ENCODE measurements at places on chromosomes 3 and 15.

DNA sequence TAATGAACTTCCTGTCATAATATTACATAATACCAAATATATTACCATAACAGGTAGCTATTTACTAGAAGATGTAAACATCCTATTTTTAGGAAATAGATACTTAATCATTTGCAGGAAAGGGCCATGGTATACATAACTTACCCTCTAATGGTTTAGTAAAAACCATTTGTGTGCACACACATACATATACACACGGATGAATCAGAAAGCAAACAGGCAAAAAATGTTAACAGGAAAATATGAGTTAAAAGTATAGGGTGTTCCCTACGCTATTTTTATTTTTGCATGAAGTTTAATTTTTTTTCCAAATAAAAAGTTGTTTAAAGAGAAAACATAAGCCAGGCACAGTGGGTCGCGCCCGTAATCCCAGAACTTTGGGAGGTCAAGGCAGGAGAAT is 34.6 kb downstream of the FAM174B start:
- DNase-seq: no peak

DNA sequence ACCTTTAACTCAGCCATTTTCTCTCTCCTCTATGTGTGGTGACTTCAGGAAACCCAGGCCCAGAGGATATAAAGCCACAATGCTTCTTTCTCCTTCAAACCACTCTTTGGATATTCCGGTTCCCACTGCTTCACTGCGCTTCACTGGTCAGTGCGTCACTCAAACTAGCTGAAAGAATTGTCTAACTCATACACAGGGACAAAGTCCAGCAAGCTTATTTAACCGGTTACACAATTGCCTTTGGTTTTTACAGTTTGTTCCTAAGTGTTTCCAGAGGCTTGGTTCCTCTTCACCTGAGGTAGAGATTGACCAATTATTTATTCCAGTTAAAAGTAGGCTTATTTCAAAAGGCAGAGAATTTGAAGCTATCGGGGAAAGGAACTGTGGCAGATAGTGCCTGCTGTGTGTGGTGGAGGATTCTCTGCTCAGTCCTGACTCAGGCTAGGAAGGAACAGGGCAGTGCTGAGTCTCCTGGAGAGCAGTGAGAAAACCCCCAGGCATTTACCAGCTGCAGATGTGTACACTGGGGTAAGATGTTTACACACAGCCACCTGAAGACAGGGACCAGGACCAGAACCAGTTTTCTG is at the start of gene HGD:
HGD (minus strand) TSS at position 145 of the 587 bp plus-strand sequence; CDS start at position 17, 128 bp downstream.
- DNase-seq: no peak

- DNase-seq: no peak
These were observed 217.3 kb downstream of the SUCLG2 start for GRCh38 chr3:67437090-67437489.

DNA sequence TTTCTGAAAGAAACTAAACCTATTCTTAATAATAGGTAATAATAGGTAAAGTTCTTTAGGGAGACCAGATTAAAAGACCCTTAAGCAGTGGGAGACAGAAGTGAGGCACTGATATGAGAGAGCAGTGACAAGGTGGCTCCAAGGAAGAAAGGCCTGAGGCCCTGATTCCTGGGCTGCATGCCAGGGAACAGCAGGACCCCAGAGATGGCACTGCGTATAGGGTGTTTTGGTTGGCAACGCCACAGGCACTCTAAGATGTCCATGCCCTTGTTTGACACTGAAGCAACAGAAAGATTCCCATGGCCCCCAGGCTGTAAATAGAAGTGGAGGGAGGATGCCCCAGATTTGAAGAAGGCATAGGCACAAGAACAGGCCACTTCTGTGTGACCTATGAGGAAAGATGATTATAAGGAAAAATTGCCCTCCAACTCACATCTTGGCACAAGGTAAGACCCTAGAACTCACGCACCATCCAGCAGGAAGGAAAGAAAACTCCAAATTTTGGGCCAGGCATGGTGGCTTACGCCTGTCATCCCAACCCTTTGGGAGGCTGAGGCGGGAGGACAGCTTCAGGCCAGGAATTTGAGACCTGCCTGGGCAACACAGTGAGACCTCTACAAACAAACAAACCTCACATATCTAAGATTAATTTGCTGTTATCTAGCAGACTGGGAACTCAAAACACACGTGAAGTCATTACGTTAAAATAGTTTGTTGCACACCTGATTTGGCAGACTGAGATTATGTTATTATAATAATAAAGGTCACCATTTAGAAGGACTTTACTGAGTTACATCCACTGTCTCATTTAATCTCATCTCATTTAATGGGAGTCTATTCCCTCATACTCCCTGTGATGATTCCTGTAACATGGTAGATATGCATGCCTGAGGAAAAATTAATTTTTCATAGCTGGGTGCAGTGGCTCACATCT is 10.5 kb upstream of the BLM start:
- DNase-seq: no peak

DNA sequence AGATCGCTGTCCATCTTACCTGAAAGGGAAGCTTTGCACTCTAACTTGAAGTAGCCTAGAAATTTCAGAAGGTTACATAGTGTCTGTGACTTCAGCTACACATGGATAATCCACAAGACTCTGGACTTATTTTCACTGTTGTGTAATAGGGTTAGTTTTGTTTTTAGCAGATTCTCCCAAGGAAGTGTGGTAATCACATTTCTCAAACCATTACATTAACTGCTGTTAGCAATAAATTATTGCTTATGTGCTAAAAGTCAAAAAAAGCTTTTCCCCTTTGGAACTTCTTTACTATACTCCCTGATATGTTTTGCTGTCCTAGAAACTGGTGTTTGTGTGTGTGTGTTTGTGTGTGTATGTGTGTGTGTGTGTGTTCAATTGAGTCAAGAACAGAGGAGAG is 351.8 kb upstream of the TPRG1 start:
- no peak for DNase-seq

- DNase-seq: peak; percentile 83
These were observed 63.9 kb downstream of the IQSEC1 start for GRCh38 chr3:13009132-13009945.

DNA sequence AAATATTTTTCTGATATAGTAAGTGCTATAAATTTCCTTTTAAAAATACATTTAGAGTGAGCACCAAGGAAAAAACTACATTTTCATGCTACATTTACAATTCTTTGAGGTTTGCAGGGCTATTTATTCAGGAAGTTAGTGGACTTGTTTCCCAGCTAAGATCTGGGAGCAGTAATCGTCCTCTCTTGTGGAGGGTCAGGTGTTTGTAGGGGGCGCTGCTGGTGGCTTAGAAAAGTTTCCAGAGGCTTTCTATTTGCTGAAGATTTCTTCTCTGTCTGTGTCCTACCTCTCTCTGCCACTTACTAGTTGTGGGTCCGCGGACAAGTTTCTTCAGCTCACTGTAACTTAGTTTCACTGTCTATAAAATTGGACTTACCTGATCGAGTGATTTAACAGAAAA is 163.9 kb downstream of the PEX5L start:
- no peak for DNase-seq

DNA sequence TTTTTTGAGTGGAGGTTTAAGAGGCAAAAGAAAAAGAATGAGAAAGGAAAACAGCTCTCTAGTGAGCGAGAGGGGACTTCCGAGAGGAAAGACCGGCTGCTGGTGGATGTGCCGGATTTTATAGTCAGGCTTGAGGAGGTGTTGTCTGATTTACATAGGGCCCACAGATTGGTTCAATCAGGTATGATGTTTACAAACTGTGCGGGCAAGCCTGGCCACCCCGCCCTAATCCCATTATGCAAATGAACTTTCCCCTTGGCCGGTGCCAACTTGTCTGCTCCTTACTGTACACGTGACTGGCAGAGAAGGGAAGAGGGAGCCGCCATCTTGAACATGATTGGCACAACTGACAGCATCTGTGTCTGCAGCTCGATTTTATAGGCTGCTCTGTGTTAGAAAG is 44.7 kb downstream of the FAM43A start:
- DNase-seq: no peak

DNA sequence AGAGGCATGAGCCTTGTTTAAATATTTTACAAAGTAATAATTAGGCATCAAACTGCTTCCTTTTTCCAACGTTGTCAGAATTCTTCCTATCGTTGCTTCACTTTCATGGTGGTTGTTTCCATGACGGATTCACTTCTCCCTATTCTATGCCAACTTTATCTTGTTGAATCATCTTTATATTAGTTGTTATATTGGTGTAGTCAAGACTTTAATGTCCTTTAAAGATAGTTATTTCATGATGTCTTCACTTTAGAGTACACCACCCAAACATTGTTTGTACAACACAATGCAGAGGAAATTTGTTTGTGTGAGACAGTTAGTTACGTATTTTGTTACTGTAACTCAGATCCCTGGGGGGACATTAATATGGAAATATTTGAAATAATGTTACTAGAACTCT is 61.9 kb downstream of the CRYBG3 start:
- DNase-seq: no peak

- no peak for DNase-seq
These were observed 117.2 kb downstream of the TJP1 start for GRCh38 chr15:29704950-29705597.

GRCh38 chr3:177236704-177237103 is 39.4 kb upstream of the TBL1XR1 start:
- peak; percentile 21 for DNase-seq

DNA sequence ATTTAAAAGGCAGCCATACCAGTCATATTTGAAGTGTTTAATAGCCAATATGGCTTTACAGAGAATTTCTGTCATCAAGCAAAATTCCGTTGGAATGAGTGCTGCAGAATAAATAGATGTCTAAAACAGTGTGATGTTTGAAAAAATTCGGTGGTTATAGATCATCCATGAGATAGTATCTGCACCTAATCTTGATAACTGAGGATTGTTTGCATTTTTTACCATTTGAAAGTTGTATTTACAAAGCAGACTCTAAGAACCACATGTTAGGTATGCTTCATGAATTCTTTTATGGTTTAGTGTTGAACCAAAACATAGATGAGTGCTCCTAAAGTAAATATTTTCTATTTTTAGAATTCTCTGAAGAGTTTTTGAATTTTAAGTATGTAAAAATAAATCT is 476.1 kb downstream of the NAALADL2 start:
- no peak for DNase-seq

DNA sequence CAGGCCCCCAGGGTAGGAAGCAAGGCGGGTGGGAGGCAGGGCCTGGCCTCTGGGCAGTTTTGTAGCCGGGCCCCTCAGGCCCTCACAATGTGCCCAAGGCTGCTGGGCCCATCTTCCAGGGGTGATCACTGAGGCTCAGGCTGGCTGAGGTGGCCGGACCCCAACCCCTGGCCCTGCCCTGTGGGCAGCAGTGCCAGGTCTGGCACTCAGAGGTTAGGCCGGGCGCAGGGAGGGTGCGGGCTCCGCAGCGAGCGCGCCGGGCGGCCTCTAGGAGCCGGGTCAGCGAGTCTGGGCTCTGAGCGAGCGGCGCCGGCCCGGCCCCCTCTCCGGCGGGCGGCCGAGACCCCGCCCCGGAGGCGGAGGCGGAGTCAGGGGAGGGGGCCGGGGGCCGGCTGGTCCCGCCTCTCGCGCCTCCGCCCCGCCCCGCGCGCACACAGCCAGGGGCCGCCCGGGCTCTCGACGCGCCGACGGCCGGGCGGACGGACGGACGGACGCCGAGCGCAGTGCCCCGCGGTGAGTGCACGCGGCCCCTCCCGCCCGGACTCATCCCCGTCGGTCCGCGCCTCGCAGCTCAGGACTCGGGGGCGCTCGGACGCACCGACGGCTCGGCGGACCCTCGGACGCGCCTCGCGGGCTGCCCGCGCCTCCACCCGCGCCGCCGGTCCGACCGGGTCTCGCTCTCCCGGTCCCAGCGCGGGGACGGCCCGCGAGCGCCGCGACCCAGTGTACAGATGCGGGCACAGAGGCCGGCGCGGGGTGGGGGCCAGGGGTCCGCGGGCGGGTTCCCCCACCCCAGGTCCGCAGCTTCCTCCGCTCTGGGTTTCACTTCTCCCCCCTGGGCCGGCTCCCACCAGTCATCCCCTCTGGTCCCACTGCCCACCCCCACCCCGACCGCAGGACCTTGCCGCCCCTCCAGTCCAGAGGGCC is at the start of gene FBLN2:
FBLN2 (plus strand) TSS at position 430 of the 927 bp plus-strand sequence. CDS start 21,231 bp downstream, outside the sequence.
- DNase-seq: no peak

DNA sequence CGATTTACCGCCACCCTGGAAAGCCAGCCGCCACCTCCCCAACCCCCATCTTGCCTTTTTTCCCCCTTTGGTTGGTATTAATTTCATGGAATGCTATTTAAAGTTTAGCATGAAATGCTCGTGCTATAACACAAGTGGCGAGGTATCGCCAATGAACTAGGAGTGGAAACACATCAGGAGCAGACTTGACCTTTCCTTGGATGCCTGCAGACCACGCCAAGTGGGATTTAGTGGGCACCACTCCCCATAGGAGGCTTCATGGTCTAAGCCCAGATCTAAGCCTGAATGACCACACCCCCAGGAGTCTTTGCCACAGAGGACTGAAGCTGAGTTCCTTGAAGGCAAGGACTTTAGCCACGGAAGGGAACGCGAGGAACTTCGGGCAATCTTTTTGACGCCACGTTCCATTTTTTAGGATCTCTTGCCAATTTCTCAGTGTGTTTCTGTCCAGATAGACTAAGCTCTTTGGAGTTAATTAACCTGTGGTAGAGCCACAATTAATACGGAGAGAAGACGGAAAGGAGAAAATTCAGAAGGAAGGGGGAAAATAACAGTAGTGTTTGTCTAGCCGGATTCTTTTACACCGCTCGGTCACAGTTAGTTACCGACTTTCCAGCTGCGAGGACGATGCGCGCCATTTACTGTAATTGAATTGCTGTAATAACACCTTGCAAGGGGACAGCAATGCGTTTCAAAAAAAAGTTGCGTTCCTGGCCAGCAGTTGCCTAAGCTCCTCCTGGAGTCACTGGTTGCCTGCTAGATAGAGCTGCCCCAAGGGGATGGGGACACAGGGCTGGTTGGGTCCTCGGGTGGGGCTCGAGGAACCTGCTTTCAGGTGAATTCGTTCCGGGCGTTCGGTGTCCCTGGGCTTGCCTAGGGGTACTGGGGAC is 37.1 kb downstream of the NR2F2 start:
- no peak for DNase-seq

DNA sequence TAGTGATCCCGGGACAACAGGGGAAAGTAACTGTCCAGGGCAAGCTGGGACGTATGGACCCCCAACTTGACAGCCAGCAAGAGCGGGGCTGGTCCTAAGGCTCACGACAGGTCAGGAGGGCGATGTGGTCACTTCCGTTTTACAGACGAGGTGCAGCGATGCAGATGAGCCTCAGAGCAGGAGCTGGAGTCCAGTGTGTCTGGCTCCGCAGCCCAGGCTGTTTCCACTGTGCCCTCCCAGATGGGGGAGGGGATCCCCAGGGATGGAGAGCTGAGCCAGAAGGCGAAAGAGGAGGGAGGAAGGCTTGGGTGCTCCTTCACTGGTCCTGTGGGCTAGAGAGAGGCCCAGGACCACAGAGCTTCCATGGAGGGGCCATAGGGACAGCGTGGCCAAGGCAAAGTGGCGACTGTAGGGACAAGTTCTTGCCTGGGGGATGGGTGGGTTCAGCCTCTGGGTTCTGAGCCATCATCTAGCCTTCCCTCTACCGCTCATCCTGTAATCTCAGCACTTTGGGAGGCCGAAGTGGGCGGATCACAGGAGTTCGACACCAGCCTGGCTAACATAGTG is 5.7 kb downstream of the SNX33 start:
- DNase-seq: no peak

All from activated CD8-positive, alpha-beta T cell treated with anti-CD3 and anti-CD28 coated beads for 36 hours (primary cell).